ENCODE measurements at places on chromosomes 13 and 19. TPM values are rescaled to one million over a fixed set of nuclear protein-coding genes. Genes with fewer than 3 reads are reported as not detected.

GRCh38 chr19:49957262-49957915 lies 3.6 kb downstream of the SIGLEC11 start:
- no peak for DNase-seq

DNA sequence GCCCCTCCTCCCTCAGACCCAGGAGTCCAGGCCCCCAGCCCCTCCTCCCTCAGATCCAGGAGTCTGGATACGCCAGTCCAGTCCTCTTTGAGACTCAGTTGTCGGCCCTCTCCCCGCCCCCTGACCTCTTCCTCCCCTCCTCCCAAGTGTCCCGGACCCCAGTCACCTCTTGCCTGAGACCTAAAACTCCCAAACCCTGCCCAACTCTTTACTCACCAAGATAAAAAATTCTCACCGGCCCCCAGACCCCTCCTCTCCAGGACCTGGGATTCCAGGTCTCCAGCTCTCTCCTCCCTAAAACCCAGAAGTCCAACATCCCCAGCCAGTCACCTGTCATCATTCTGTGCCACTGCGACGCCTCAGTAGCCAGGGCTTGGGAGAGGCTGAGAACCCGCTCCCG lies 1.4 kb upstream of the HSD17B14 start:
- no peak for DNase-seq

The YJEFN3 gene
- total RNA-seq: 0.84 TPM

GRCh38 chr13:91889641-91890040 lies 491.2 kb downstream of the GPC5 start:
- no peak for DNase-seq

The CFD gene
- total RNA-seq: 1,367 TPM

DNA sequence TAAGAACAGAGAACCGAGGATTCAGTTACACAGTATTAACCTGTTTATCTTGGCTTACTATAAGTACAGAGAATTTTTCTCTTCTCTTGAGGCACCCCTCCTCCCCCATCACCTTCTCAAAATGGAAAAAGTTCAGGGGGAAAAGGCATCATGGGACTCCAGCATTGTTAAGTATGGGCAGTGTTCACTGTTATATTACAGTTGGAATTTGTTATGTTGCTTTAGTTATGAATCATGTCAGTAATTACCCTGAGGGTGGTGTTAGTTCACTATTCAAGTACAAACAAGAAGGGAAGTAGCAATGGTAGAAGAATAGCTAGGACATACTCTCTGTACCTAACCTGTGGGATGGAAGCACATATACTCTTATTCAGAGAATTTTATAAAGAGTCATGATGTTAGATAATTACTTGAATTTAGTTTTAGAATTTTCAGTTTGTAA lies 12.0 kb downstream of the LPAR6 start:
- no peak for DNase-seq

GRCh38 chr13:71089056-71089455 lies 777.9 kb downstream of the DACH1 start:
- no peak for DNase-seq

- no peak for DNase-seq
These were observed 3.0 kb downstream of the ATP1A3 start for GRCh38 chr19:41991025-41991424.

Data from omental fat pad (tissue), 4 donors.